A549 treated with DMSO at 1 μM for 4 hours (cell line): ENCODE measurements at places on chromosomes 12 and 14. TPM values are rescaled to one million over a fixed set of nuclear protein-coding genes. Genes with fewer than 3 reads are reported as not detected.

The PRH2 gene
- 0.37 TPM in 1 of 5 replicates, not detected in the others for total RNA-seq

The CCDC198 gene
- 2.4 to 4.4 TPM (median 3.5 TPM) in 5 replicates for total RNA-seq

The SERPINA5 gene
- total RNA-seq, result 0.08 to 0.16 TPM (median 0.13 TPM) in 4 of 5 replicates, not detected in the other

The SLC25A21 gene
- 0.39 to 1.5 TPM (median 0.94 TPM) in 5 replicates for total RNA-seq

The BIN2 gene
- total RNA-seq, result 0.05 to 0.11 TPM (median 0.08 TPM) in 4 of 5 replicates, not detected in the other
